ENCODE measurements at places on chromosomes 3 and 15.

DNA sequence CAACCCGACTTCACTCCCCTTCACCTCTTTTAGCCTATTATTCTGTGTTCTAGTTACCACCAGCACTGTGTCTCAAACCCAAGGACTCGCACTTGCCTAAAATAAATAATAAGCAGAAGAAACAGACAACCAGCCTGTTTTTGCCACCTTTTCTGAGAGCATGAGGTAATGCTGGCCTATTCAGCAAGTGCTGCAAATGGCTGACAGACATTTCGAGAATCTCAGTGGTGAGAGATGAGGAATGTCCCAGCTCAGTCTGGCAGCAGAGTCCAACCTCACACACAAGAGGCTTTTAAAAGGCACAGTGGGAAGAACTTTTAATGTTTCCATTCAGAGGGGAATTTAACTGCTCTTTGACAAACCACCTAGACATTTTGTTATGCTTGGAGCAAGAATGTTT, 143.3 kb upstream of the GMNC start:
- DNase-seq = no peak

DNA sequence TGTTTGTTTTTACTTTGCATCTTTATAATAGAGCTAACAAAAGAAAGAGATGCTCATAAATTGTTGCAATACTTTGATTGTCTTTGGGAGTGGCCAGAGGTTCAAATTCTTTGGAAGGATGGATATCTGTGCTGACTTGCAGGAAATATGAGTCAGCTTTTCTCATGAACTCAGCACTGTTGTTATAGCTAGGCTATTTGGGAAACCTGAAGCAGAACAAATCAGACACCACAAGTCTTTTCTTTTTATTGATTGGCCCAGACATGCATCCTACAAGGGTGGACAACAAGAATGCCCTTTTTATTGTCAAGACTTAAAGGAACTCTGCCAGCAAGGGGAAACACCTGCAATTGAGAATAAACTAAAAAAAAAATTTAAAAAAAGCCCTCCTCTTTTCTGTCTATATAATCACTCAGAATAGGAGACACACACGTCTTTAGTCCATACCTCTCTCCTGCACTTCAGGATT, 4.6 kb upstream of the DENND4A start:
- DNase-seq = no peak

GRCh38 chr3:102577082-102577789, 142.4 kb downstream of the ZPLD1 start:
- DNase-seq = no peak

- DNase-seq = no peak
Measured at GRCh38 chr15:94703596-94703995, 472.2 kb downstream of the MCTP2 start.

DNA sequence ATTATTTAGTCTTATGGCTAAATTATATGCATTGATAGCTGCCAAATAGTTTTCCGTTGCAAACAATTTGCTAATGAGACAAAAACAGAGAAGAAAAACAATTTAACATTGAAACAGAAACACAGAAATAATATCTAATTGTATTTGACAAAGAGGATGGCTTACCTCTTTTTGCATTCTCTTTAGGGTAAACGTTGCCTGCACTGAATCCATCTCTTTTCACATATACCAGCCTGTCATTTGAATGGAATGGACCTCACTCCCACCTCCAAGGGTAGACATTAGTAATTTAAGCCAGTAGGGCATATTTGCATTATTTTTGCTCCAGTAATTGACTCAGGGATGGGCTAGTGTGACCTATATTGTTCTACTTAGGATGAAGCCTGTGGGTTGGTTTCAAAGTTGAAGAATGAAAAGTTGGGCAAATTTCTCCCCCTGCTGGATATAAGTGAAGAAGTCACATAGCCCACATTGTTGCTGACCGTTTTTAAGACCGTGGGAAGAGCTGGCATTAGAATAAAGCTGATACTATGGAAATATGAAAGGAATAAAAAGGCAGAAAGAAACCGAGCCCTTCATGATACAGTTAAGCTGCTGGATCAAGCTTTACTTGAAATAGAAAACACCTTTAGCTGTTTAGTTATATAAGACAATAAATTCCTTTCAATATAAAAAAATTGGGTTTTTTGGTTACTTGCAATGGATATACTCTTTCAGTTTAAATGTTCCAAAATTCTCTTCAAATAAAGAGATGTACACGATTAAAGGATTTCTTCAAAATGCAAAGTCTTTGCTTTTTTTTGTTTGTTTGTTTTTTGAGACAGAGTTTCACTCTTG, 26.9 kb downstream of the PIERCE2 start:
- DNase-seq = no peak

- DNase-seq = no peak
Measured at GRCh38 chr3:186532598-186533072, 11.5 kb downstream of the CRYGS start.

GRCh38 chr3:13203398-13204176, 130.4 kb upstream of the IQSEC1 start:
- DNase-seq = no peak

DNA sequence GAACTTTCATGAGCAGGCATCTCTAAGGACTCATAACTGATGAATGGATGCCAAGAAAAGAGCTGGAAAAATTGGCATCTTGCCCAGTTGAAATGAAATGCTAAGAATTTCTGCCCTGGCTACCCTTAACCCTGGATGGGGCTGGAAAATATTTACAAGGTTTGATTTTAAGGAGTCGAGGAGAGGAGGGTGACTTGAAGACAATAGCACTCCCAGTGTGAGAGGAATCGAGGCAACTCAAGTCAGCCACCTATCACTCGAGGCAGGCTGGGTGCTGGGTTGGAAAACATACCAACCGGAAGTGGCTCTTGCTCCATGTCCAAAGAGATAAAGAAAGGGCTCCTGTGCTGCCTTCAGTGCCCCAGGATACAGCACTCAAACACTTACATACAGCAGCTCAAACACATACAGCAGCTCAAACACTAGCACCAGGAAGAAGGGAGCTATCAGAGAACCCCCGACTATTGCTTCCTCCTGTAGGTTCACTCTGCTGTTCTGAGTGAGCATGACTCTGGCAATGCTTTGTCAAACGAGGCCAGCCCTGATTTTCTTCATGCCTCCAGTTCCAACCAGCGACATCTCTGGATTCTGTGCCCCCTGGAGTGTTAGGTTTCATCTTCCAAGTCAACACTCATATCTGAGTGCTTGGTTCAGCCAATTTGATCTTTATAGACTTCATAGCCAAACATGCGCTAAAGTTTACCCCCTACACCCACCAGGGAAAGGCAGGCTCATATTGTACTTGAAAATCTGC, 4.9 kb downstream of the PRICKLE2 start:
- DNase-seq = no peak

DNA sequence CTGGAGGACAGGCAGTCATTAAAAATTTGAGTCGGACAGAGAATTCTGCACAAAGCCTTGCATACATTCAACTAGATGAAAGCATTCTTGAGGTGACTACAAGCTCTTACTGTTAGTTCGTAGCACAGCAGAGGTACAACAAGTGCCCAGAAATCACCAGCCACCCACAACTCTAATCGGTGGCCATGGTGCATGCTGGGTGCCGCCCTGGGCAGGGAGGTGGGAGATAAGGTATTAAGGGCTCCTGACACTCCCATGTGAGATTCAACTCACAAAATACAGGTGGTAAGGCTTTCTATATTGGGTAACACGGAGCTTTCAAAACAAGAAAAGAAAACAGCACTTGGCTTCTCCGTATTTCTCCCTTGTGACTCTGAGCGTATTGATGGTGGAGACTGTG, 66.0 kb downstream of the MEIS2 start:
- DNase-seq = no peak

GRCh38 chr3:118775021-118775420, 259.6 kb downstream of the IGSF11 start:
- no peak for DNase-seq

DNA sequence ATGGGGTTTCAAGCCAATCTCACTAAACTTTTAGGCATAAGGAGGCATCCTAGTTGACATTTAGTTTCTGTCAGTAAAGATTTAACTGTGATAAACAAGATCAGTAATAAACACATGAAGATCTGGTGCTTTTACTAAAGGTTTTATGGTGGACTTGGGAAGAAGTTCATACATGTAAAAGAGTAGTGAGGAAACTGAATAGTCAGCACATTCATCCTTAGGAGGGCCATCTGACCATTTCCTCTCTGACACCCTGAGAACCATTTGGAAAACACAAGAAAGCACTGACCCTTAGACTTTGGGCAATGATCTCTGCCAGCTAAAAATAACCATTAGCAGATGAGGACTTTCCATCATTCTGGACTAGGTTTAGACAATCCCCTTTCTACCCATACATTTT, 1040.9 kb downstream of the AGBL1 start:
- DNase-seq = no peak

GRCh38 chr3:127822682-127823425, 539 bp upstream of the MGLL start:
- DNase-seq = peak; percentile 42

GRCh38 chr15:30921781-30922479, 18.2 kb downstream of the FAN1 start:
- DNase-seq = no peak

DNA sequence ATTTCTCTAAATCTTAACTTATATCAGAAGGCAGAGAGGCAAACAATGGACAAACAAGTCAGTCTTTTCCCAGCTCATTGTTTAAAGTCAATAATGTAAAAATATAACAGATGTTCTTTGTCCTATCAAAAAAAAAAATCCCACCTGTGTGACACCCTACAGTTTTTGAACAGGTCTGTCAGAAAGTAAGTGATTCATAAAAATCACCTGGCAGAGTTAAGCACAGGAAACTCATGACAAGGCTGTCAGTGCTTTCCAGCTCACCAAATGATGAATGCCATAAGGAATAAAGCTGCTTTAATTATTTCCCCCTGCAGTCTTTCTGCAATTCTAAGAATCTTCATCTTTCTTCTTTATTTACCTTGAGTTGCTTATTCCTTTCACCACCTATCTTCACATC, 30.3 kb downstream of the ROBO1 start:
- no peak for DNase-seq

All from activated T-cell treated with anti-CD3 and anti-CD28 coated beads, Interleukin-2, amount 50 U/mL, for 24 hours (primary cell).